ENCODE measurements at places on chromosomes 4 and X. TPM values are rescaled to one million over a fixed set of nuclear protein-coding genes. Genes with fewer than 3 reads are reported as not detected.

DNA sequence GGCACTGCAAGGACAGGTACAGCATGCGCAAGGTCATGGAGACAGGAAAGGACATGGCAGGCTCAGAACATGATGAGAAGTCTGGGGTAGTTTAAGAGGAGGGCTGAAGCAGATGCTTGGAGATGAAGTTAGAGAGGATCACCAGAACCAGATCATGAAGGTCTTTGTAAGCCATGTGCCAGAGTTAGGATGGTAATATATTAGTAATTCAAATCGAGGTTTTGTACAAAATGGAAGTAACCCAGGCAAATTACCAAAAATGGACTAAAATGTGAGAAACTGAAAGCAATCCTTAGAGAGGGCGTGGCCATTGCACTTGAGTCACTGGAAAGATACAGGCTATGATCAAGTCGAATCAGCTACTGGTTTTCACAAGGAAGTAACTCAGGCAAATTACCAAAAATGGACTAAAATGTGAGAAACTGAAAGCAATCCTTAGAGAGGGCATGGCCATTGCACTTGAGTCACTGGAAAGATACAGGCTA is 13.5 kb downstream of the RXFP1 start:
- no peak overlapping the region for H3K27ac ChIP-seq
- H3K4me1 ChIP-seq = no peaks in the 10 kb centered on the region
- DNase-seq = no peak
- H3K27me3 ChIP-seq = no peaks in the 10 kb centered on the region

GRCh38 chr4:123477711-123478209 is 81.2 kb downstream of the SPRY1 start:
- no peaks in the 10 kb centered on the region for H3K4me1 ChIP-seq
- no peak for DNase-seq
- H3K27ac ChIP-seq = no peak overlapping the region

ERAS gene
- not detected for total RNA-seq

GRCh38 chr4:155085843-155086530 is 122.4 kb upstream of the NPY2R start:
- no peak overlapping the region for H3K27ac ChIP-seq
- no peak overlapping the region for H3K4me3 ChIP-seq
- no peaks in the 10 kb centered on the region for H3K27me3 ChIP-seq
- H3K36me3 ChIP-seq = no peaks in the 10 kb centered on the region

GRCh38 chr4:40295572-40295971 is 39.6 kb upstream of the CHRNA9 start:
- H3K36me3 ChIP-seq = no peaks in the 10 kb centered on the region
- DNase-seq = no peak
- no peak overlapping the region for H3K4me3 ChIP-seq
- H3K4me1 ChIP-seq = no peaks in the 10 kb centered on the region
- no peak overlapping the region for H3K27ac ChIP-seq
- H3K27me3 ChIP-seq = no peaks in the 10 kb centered on the region

- no peaks in the 10 kb centered on the region for H3K27me3 ChIP-seq
- H3K4me1 ChIP-seq = no peaks in the 10 kb centered on the region
- H3K27ac ChIP-seq = no peak overlapping the region
- no peak for DNase-seq
These were observed 315.9 kb downstream of the MAPK10 start for GRCh38 chr4:86043755-86044592.

GRCh38 chrX:2732076-2732475 is 19.8 kb upstream of the XG start:
- H3K27ac ChIP-seq = no peak overlapping the region
- no peaks in the 10 kb centered on the region for H3K27me3 ChIP-seq
- no peak for DNase-seq
- no peaks in the 10 kb centered on the region for H3K36me3 ChIP-seq
- H3K4me1 ChIP-seq = no peaks in the 10 kb centered on the region
- no peak overlapping the region for H3K4me3 ChIP-seq

- no peaks in the 10 kb centered on the region for H3K4me1 ChIP-seq
- no peak for DNase-seq
- H3K4me3 ChIP-seq = no peak overlapping the region
- H3K36me3 ChIP-seq = no peaks in the 10 kb centered on the region
- H3K27me3 ChIP-seq = no peaks in the 10 kb centered on the region
These were observed 79.3 kb upstream of the DYNLT3 start for GRCh38 chrX:37926700-37927099.

EIF2S3 gene
- 86.8 TPM for total RNA-seq

- H3K27ac ChIP-seq = no peak overlapping the region
- no peaks in the 10 kb centered on the region for H3K4me1 ChIP-seq
- H3K4me3 ChIP-seq = peak overlapping the region; percentile 22
- no peak for DNase-seq
- no peaks in the 10 kb centered on the region for H3K36me3 ChIP-seq
- H3K27me3 ChIP-seq = no peaks in the 10 kb centered on the region
These were observed 106.6 kb downstream of the NSUN7 start for GRCh38 chr4:40856277-40856839.

MAGEE1 gene
- 4.6 TPM for total RNA-seq

- no peak overlapping the region for H3K4me3 ChIP-seq
- H3K27me3 ChIP-seq = no peaks in the 10 kb centered on the region
- no peaks in the 10 kb centered on the region for H3K36me3 ChIP-seq
- no peaks in the 10 kb centered on the region for H3K4me1 ChIP-seq
- no peak for DNase-seq
- H3K27ac ChIP-seq = no peak overlapping the region
These were observed 230.0 kb downstream of the HS3ST1 start for GRCh38 chr4:11198516-11199305.

GRCh38 chrX:3435057-3435456 is 88.6 kb upstream of the MXRA5 start:
- no peak overlapping the region for H3K4me3 ChIP-seq
- no peak overlapping the region for H3K27ac ChIP-seq
- no peak for DNase-seq
- no peaks in the 10 kb centered on the region for H3K4me1 ChIP-seq
- H3K36me3 ChIP-seq = no peaks in the 10 kb centered on the region

GRCh38 chr4:39085891-39086290 is 23.9 kb downstream of the KLHL5 start:
- no peaks in the 10 kb centered on the region for H3K4me1 ChIP-seq
- H3K36me3 ChIP-seq = no peaks in the 10 kb centered on the region
- no peak for DNase-seq
- H3K27ac ChIP-seq = no peak overlapping the region
- H3K4me3 ChIP-seq = no peak overlapping the region

DNA sequence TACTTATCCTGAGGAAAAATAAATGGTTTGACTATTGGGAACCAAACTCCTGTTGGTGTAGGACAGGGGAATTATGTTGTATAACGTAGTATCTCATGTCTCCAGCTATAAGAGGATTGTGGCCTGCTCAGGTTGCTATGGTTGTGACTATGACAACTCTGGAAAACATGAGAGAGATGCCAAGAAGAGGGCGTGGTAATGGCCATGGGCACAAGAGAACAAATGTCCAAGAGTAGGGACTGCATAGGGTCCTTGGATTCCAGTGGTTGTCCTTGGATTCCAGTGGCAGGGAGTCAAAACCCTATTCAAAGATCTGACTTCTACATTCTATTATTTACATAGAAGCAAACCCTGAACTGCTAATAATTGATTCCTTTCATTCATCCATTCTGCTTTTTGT is 6.8 kb upstream of the MOB1B start:
- no peaks in the 10 kb centered on the region for H3K27me3 ChIP-seq
- no peaks in the 10 kb centered on the region for H3K36me3 ChIP-seq
- H3K4me3 ChIP-seq = no peak overlapping the region
- no peaks in the 10 kb centered on the region for H3K4me1 ChIP-seq

F8 gene
- total RNA-seq = 63.0 TPM

ZDHHC15 gene
- total RNA-seq = 4.3 TPM

DNA sequence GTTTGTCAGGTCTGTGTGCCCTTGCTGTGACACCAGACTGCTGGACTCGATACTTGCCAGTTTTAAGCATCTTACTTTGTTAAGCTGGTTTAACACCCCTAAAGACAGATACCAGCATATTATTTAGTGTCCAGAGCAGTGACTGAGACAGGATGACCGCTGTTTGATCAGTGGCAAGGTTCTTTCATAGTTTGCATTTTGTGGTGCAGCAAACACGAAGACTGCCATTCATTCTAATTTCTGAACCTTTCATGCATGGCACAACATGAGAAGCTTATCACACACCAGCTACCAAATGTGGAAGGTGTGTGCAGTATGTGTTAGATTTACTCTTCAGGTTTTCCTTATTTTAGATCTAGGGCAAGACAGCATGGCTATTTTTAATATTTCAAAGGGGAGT is 28.2 kb downstream of the JADE1 start:
- no peaks in the 10 kb centered on the region for H3K4me1 ChIP-seq
- no peak overlapping the region for H3K27ac ChIP-seq
- DNase-seq = no peak
- H3K36me3 ChIP-seq = no peaks in the 10 kb centered on the region

DNA sequence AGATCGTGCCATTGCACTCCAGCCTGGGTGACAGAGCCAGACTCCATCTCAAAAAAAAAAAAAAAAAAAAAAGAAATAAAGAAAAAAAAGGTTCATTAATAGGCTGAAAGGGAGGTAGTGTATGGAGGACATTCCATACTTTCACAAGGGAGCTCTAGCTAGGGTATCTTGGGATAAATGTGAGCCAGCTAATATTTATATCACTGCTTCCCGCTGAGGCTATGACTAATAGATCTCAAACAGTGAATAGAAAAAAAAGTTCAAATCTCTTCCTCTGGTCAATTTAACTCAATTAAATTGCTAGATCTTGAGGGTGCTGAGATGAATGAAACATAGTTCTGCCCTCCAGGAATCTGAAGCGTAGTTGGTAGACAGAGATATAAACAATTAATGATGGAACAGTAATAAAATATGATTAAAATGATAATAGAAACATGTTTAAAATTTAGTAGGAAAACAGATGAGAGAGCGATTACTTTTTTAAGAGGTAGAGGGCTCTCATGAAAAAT is 55.7 kb upstream of the SHISA3 start:
- H3K27me3 ChIP-seq = no peaks in the 10 kb centered on the region
- no peak overlapping the region for H3K27ac ChIP-seq
- no peak overlapping the region for H3K4me3 ChIP-seq
- no peaks in the 10 kb centered on the region for H3K36me3 ChIP-seq

- no peak overlapping the region for H3K4me3 ChIP-seq
- no peak overlapping the region for H3K27ac ChIP-seq
- H3K4me1 ChIP-seq = no peaks in the 10 kb centered on the region
- peaks cover 4% of the 10 kb centered on the region for H3K27me3 ChIP-seq
- H3K36me3 ChIP-seq = no peaks in the 10 kb centered on the region
These were observed 51.0 kb downstream of the BEX1 start for GRCh38 chrX:103012945-103013344.

DNA sequence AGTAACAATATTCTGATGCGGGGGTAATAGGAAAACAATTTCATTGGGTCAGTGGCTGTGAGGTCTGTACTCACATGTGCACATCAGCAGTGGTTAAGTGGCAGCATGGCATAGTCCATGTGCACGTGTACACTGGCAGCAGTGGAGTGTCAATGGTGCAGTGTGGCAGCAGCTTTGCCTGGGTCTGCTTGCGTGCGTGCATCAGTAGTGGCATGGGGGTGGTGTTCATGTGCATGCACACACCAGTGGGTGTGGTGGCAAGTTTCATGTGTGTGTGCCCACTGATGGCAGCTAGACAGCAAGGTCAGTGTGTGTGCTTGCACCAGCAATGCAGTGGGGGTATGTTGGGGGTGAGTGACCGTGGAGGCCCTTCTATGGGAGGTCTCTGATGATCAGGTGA is 581.6 kb upstream of the KLHL4 start:
- H3K4me3 ChIP-seq = no peak overlapping the region
- no peak overlapping the region for H3K27ac ChIP-seq
- no peaks in the 10 kb centered on the region for H3K27me3 ChIP-seq
- H3K4me1 ChIP-seq = no peaks in the 10 kb centered on the region
- H3K36me3 ChIP-seq = no peaks in the 10 kb centered on the region
- no peak for DNase-seq

- H3K36me3 ChIP-seq = no peaks in the 10 kb centered on the region
- no peak overlapping the region for H3K27ac ChIP-seq
- H3K4me3 ChIP-seq = no peak overlapping the region
These were observed 88.4 kb upstream of the TLL1 start for GRCh38 chr4:165784672-165785071.

CT55 gene
- total RNA-seq = not detected

AMMECR1 gene
- total RNA-seq = 5.0 TPM

DNA sequence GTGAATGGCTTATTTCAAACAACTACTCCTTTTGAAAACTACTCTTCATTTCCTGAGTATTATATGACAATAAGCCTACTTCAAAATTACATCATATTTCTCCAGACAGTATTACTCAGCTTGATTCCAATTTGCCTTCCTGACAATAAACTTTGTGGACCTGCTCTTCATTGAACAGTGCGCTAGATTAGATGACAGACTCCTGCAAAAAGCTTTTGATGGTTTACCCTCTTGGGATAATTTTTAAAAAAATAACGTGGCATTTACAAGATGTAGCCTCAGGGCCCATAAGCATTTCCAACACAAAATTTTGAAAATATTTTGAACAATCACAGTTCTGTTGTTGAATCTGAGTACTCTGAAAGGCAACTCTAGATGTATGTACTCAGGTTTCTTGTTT is 25.9 kb downstream of the MGAT4D start:
- no peak for DNase-seq
- no peak overlapping the region for H3K4me3 ChIP-seq
- no peak overlapping the region for H3K27ac ChIP-seq
- H3K36me3 ChIP-seq = no peaks in the 10 kb centered on the region

GRCh38 chr4:766559-767283 is 59.2 kb downstream of the CPLX1 start:
- H3K27ac ChIP-seq = no peak overlapping the region
- H3K4me1 ChIP-seq = no peaks in the 10 kb centered on the region
- no peak for DNase-seq
- no peaks in the 10 kb centered on the region for H3K27me3 ChIP-seq
- H3K4me3 ChIP-seq = no peak overlapping the region

DNA sequence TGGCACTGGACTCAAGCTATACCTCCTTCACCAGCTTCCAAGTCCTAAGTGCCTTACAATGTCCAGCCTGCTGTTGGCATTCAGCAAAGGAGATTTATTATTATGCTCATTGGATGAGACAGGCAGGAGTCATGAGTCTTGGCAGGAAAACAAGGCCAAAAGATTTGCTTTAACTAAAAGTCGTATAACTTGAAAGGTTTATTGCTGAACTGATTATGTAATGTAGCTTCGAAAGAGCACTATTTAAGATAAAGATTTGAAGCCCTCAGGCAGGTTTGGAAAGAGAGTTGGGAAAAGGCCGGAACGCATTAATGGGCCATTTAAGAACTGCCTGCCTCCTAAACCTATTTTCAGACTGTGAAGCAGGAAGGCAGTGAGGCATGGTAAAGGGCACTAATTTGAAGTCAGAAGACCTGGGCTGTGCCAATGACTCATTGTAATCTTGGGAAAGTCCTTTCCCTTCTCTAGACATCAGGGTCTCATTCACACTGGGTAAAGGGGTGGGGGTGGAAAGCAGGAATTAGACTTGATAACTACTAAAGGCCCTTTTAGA is 280.5 kb upstream of the EDA2R start:
- peak; percentile 39 for DNase-seq
- H3K27ac ChIP-seq = peak overlapping the region; percentile 21
- H3K4me3 ChIP-seq = no peak overlapping the region
- H3K27me3 ChIP-seq = no peaks in the 10 kb centered on the region
- H3K36me3 ChIP-seq = no peaks in the 10 kb centered on the region

ALPK1 gene
- total RNA-seq = 6.9 TPM

TLR6 gene
- total RNA-seq = 5.8 TPM

ASB12 gene
- not detected for total RNA-seq
